ENCODE measurements at places on chromosomes 6 and 20.

GRCh38 chr6:11021003-11021402, 23.1 kb downstream of the ELOVL2 start:
- no peak for DNase-seq

DNA sequence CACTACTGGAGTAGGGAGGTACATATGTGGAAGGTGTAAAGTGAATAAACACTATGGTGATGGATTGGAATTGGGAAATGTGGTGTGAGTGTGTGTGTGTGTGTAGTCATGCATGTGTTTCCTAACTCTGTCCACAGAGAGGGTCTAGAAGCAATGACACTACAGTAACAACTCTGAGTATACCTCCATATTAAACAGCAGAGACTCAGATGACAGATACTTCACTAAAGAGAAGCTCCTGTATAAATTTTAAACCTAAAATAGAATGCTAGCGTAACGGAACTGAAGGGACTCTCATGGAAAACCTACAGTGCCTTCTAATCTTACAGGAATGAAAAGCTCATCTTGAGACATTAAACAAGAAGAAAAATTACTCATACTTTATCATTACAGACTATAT, 150.5 kb downstream of the SLC16A10 start:
- no peak for DNase-seq

DNA sequence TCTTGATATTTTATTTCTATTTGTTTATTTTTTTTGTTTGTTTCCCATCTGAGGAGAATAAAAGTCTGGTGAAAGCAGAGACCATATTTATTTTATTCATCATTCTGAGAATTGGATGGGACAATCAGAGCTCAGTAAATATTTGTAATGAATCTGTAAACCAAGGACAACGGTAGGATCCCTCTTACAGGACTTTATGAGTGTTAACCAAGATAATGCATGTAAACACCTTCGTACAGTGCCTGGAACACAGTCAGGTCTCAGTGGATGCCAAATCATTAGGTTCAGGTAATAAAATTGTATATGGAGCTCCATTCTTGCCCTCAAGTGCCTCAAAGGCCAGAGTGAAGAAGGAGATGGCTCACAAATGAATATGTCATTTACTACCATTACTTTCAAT, 288.7 kb downstream of the PAX1 start:
- no peak for DNase-seq

GRCh38 chr6:89385156-89385667, 26.9 kb downstream of the RRAGD start:
- peak; percentile 66 for DNase-seq

DNA sequence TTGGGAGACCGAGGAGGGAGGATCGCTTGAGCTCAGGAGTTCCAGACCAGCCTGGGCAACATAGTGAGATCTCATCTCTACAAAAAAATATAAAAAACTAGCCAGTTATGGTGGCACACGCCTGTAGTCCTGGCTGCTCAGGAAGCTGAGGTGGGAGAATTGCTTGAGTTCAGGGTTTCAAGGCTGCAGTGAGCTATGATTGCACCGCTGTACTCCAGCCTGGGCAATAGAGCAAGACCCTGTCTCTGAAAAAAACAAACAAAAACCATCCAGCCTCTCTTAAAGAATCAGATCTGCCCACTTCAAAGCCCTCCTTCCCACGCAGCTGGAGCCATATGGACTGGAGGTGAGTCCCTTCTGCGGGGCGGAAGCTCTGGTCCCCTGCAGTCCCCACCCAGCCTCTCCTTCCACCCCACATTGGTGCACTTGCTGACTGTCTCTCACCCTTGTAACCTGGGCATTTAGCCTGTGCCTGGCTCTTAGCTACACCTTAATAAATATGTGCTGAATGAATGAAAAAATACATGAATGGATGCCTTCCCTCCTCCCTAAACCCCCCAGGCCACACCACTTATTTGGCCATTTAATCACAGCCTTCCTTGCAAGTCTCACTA, 7.2 kb upstream of the PARD6B start:
- no peak for DNase-seq

DNA sequence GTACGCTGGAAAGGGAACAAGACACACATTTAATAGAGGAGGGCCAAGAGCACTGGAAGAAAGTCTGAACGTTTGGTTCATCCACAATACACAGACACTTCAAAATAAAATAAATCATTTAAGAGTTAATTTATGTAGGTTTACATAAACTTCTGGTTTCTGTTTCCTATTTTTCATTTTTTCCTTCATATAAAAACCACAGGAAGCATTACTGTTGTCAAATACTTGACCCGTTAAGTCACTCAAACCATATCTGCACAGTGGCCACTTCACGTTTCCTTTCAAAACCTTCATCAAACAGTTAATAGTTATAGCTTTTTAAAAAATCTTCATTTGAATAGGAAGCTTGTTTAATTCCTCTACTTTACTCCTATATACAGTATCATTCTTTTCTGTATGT, 257.6 kb upstream of the THEMIS start:
- DNase-seq, result no peak

- no peak for DNase-seq
Measured at GRCh38 chr20:33869283-33869682, 58.1 kb downstream of the CHMP4B start.

DNA sequence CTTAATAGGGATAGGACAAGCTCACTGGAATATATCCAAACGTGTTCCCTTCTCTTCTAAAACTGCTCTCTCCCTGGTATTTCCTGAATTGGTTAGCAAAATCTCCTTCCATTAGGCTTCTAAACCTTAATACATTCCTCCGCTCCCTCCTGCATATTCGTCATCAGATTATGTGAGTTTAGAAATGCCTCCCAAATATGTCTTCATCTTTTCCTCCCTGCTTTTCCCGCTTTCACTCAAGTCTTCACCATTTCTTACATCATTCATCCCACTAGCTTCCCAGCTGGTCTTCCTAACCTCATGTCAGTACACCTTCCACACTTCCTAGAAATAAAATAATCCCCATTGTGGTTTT, 26.9 kb downstream of the SLC22A16 start:
- no peak for DNase-seq

DNA sequence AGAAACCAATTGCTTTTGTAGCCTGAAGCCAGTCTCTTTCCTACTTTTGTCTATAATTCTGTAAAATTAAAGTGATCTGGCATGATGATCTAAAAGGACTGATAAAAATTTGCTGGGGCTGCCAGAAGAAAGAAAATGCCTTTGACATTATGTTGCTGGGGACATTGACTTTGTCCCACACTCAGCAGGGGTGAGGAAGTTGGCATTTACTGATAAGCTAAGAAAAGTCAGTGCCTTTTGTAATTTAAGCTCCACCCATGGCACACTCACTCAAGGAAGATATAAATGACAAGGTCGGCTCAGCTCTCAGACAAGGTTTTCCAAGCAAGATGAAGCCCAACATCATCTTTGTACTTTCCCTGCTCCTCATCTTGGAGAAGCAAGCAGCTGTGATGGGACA, at the start of gene SEMG1:
SEMG1 (plus strand) TSS at position 309 of the 400 bp plus-strand sequence; CDS start at position 330, 21 bp downstream.
- DNase-seq, result no peak

GRCh38 chr6:41488433-41489119, 57.6 kb upstream of the FOXP4 start:
- no peak for DNase-seq

- no peak for DNase-seq
Measured at GRCh38 chr6:57342148-57342669, 24.8 kb downstream of the PRIM2 start.

- no peak for DNase-seq
Measured at GRCh38 chr6:144547409-144547808, 262.3 kb downstream of the UTRN start.

- no peak for DNase-seq
Measured at GRCh38 chr6:142707255-142707654, 237.7 kb downstream of the HIVEP2 start.

DNA sequence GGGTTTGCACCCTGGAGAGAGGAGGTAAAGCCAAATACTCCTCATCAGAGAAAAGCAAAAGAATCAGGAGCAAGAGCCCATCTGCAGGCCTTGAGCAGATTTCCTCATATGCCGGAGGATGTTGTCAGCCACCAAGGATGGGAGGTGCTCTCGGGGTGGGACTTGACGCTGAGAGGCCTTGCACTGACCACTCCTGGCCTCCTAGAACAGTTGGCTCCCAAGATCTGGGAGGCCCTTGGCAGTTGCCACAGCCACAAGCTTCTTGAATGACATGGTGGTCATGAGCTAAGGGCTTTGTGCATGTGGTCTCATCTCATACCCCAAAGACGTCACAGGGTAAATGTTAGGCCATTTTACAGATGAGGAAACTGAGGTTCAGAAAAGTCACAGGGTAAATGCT, 75.2 kb upstream of the PMEPA1 start:
- no peak for DNase-seq

GRCh38 chr20:43938017-43938655, 23.5 kb downstream of the TOX2 start:
- no peak for DNase-seq

- DNase-seq, result no peak
Measured at GRCh38 chr6:13181393-13181792, 146.9 kb downstream of the TBC1D7 start.

GRCh38 chr20:44614525-44614924, 32.1 kb downstream of the PKIG start:
- DNase-seq, result no peak

DNA sequence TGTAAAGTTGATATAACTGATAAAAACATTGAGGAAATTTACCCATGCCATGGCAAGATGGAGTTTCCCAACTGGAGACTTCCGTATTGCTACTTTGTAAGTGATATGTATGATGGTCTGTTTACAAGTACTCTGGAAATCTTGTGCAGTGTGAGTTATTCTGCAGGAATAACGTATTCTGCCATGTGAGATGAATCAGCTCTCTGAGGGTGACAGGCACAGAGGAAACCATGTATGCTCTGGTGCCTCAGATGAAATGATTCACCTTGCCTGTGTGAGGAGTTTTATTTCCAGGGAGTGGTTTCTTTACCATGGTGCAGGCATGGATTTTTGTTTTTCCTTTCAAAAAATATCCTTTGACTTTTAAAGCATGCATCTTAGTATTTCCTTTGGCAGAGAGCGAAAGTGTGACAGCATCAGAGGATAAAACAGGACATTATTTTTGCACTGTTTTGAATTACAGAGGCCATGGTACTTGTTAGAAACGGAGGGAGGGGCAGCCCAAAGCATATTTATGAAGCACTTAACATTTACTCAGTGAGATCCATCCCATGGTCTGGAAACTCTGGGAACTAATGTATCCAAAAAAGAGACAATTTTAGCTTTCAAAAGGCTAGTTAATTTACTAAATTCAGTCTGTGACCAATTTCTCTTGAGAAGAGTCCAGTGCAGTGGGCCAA, 36.0 kb upstream of the MTRF1L start:
- DNase-seq, result no peak

DNA sequence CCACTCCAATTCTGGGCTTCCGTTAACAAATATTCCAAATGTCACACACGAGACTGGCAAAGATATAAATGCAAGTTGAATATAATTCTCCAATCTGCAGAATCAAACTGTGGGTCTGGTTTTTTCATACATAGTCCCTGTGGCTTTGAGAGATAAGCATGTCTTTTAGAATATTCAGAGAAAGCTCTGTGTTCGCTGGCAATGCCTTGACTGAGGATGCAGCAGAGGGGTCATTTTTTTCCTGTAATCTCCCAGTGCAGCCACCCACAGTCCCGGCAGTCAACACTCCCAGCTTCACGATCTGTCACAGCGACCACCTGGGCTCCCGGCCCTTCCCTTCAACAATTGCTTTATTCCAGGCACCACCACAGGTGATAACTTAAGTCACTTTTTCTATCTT, 30.5 kb downstream of the MUC22 start:
- no peak for DNase-seq

DNA sequence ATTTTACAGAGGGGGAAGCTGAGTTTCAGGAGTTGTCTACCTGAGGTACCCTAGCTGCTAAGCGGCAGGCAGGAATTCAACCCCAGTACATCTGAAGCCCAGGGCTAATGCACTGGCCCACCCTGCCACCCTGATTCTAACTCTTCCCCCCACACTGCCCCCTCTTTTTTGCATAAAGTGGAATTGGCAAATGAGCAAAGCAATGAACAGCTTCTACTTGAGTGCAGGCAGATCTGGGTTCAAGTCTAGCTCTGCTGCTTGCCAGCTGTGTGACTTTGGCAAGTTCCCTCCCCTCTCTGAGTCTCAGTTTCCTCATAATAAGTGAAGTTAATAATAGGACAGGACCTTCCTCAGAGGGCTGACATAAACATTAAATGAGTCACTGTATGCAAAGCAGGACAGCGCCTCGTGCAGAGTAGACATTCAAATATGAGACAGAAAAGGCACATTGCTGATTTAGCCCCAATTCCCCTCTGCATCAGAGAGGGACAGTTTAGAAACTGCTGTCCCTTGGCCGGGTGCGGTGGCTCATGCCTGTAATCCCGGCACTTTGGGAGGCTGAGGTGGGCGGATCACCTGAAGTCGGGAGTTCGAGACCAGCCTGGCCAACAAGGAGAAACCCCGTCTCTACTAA, 4.7 kb downstream of the ADA start:
- no peak for DNase-seq

GRCh38 chr20:37375227-37375626, 29.3 kb downstream of the SRC start:
- DNase-seq, result no peak

- DNase-seq, result no peak
Measured at GRCh38 chr6:146904596-146904995, 299.6 kb upstream of the STXBP5 start.

GRCh38 chr6:26354162-26354561, 10.8 kb upstream of the BTN3A2 start:
- DNase-seq, result no peak

GRCh38 chr6:21527731-21528130, 65.8 kb upstream of the SOX4 start:
- DNase-seq, result no peak

DNA sequence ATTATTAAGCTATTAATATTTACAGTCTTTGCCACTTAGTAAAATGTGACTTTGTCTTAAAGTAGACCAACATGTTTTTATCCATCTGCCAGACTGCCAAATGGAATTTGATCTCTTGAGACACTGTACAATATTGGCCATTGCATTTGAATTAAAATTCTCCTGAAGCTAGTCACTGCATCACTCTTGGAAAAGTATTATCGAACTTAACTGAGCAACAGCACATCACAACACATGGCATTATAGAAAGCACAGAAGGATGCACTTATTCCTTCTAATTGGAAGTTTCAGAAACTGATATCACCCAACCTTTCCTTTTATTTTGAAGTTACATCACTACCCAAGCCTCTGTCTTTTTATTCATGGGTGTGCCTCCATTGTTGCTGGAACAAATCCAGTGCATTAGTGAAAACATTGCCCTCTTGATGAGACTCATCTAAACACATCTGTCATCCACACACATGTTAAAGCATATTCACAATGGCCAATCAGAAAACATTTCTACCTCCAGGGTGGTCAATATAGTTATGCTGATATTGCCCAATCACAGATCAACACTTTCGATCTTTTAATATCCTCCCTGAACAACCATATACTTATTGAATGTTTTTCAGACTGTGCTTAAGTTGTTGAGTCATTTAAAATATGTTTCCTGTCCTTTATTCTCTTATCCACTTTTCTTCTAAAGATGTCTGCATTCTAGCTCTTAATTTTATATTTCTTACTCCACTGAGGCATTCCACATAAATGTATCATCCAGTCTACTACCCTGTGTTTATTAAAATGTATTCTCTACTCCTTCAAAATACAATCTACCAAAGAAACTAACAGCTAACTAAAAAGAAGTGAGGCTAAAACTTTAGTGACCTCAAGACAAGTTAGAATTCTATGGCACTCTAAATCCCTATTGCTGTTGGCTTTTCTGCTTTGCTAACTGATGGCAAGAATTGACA, 535.0 kb downstream of the RFPL4B start:
- no peak for DNase-seq

- DNase-seq, result peak; percentile 62
Measured at GRCh38 chr6:138987080-138987642, 892 bp downstream of the REPS1 start.

GRCh38 chr6:93136111-93136510, 283.2 kb downstream of the EPHA7 start:
- DNase-seq, result no peak

GRCh38 chr6:138107078-138107751, at the start of gene PERP:
TSS of gene PERP (minus strand) at chr6:138107419. CDS start at chr6:138107340, 79 bp downstream.
- peak; percentile 70 for DNase-seq
